Activated T-cell treated with anti-CD3 and anti-CD28 coated beads for 1 hour (primary cell): ENCODE measurements at places on chromosomes 3 and 15.

GRCh38 chr3:38000242-38000916 is 9.8 kb downstream of the VILL start:
- DNase-seq: no peak

GRCh38 chr3:52792961-52793695 is 1.5 kb upstream of the ITIH3 start:
- DNase-seq: no peak

DNA sequence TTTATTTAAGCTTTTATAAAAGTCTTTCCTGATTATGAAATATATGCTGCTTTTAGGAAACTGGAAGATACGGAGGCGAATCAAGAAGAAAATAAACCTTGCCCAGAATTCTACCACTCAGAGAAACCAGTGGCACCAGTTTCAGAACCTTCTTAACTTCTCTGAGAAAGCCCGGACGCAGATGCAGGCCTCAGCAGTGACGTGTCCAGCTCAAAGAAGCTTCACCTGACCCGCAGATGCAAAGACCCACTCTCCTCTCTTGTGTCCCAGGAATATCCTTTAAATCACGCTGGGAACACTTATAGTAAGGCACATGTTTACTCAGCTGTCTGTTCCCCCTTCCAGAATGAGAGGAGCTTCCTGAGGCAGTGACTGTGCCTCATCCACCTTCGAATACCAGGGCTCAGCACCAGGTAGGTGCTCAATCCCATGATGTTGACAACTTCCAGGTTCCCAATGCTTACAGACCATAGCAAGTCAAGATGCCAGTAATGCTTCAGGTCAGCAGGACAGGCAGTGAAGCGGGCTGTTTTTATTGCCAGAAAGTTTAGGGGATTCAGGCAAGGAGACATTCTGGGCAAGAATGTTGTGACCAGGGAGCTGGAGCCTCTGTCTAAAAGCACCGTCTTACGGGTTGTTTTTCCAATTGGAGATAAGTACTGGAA is 39.9 kb upstream of the LDHAL6B start:
- DNase-seq: no peak

- no peak for DNase-seq
Measured at GRCh38 chr15:78689626-78690025, 48.6 kb upstream of the CHRNB4 start.

- no peak for DNase-seq
Measured at GRCh38 chr3:62057339-62058047, 315.9 kb downstream of the FEZF2 start.

DNA sequence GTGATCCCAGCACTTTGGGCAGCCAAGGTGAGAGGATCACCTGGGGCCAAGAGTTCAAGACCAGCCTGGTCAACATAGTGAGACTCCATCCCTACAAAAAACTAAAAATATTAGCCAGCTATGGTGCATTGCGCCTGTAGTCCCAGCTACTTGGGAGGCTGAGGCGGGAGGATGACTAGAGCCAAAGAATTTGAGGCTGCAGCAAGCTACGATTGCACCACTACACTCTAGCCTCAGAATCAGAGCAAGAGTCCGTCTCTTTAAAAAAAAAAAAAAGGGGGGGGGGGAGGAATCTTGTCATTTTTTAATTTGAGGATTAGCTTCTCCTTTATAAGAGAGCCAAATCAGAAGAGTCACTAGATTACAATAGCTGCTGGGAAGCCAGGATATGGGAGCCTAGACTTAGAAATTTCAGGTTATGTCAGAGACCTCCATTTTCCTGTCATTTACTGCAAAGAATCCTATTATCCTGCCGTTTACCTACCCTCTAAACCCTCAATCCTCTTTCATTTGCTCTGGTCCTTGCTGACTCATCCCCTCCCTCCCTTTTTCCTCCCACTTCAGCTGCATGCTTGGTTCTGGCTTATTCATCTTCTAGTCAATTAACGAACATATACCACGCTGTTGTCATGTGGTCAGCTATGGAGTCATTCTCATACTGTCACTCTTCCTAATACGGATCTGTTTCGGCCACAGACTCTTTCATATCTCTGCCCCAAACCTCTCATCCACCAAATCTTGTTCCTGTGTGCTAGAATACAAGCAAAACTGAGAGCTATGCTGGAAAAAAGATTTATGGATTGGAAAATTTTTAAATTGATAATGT is 83.8 kb upstream of the PPIB start:
- DNase-seq: no peak

GRCh38 chr3:55164191-55164590 is 236.3 kb upstream of the LRTM1 start:
- DNase-seq: no peak

DNA sequence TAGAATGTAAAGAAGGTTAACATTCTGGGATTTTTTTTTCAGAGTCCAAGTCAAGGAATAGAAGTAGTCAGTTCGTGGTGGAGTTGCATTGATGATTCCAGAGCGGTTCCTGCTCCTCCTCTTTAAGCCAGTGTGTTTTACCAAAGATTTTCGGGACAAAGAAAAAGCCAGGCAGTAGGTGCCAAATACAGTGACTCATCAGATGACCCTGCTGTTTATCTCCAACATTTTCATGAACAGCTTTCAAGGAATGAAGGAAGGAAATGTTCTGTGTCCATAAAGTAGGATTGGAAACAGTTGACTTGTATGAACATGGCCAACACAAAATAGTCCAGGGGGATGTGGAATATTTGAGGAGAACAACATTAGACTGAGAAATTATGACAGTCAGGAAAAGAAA is 142.4 kb upstream of the TMC3 start:
- DNase-seq: no peak

DNA sequence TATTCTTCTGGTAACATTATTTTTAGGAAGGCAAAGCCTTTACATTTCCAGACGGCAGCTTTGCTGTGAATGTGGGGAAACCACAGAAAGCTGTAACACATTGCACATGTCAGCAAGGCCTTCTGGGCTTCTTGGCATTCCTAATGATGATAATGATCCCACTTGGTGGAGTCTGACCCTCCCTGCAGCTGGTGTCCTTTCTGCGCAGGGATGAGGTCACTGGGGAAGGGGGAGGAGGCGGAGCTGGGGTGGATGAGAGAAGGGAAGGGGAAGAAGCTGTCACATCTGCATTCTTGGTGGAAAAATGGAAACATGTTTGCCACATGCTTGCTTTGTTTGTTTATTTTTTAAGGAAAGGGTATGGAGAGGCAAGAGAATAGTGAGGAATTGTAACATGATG is 68.6 kb downstream of the FILIP1L start:
- DNase-seq: no peak

DNA sequence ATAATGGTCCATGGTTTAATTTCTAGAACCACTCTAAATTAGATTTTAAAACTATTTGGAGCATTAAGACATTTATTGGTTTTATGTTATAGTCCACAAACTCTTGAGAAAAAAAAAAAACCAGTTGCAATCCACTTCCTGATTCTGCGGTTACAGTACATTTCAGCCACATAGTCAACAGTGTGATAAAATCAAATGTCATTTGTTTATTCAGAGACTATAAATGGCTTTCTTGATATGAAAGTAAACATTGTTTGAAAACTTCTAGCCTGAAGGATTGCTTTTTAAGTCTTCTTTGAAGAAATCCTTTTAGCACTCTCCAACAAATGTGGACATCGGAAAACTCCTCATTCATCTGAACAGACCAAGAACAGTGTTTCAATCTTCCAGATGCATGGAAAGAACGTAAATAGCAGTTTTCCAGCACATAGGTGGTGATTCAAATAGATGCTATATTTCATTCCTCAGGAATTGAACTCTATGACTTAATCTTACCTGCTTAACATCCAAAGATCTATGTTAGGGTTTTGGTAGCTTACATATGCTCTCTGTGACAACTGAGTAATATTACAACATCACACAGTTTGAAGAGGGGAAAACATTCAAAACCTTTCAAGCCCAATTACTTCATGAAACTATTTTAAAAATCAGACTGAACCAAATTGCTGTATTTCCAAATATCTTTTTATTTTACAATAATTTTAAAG is 87.8 kb upstream of the UBE2E2 start:
- no peak for DNase-seq

DNA sequence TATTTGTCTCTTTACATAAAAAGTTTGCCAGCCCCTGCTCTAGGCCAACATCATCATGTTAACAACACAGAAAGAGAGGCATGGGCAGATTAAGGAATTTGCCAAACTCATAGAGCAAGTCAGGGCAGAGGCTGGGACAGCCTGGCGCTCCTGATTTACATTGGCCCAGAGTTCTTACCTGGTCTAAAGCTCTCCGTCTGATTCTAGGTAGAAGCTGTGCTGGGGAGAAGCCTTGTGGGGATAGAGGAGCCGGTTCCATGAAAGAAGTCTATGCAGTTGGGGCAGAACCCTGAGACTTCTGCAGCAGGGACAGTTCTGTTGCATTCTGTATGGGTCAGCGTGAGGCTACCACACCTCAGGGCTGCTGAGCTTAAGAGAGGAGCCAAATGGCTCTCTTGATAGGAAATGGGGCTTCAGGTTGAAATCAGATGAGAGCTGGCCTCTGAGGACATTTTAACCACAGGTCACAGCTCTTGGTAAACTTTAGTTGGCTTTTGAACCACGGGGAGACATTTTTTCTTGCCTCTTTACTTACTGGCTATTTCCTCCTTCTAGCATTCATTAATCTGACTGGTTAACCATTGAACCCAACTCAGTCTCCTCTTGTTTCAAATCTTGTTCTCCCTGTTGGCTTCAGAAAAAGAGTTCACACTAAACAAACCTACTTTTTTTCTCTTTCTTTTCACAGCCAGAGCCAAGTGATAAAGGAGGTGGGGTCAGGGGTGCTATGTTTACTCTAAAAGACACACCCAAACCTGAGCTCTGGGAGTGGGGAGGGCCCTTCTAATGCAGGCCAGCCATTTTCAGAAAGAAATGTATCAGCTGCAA is 250.7 kb downstream of the OPA1 start:
- DNase-seq: no peak

- no peak for DNase-seq
Measured at GRCh38 chr15:63238796-63239195, 38.6 kb upstream of the APH1B start.

DNA sequence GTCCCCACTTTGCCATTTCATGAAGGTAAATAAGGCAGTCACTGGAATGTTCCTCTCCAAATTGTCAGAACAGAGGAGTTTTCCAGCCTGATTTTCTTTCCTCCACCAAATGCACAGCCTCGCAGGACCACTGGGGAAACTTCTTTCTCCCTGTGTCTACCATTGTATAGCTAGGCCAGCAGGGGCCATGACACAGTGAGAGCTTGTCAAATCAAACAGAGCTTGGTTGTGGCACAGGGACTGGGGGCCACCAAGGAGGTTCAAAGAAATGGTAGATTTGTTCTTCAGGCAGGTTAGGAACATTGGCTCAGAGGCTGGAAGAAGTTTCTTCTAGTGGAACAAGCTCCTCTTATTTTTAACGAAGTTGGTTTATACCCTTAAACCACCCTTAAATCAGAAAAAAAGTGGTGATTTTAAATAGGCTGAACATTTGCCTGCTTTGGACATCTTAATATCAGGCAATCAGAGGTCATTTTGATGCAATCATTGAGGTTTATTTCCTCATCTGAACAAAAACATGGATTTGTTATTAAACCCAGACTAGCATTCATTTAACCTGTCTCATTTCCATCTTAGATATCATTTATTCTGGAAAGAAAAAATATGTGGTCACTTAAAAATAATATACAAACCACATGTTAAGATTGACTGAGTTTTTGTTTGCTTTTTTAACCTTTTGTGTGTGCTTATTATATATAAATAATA is 105.6 kb downstream of the GTPBP8 start:
- DNase-seq: no peak

DNA sequence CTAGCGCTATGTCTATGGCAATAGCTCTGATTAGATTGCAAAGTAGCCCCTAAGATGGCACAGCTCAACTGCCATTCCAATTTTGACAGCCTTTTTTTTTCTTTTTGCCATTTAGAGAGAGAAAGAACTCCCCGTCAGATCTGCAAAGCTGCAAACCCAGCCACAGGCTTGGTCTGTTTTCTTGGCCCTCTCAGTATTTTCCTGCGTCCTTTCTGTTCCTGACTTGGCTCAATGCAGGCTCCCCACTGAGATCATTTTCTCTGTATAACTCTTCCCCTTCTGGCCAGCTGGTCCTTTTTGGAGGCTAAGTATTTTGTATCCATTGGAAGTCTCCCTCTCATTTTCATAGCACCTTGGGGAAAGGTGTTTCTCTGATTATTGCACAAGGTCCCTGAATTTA is 386.7 kb downstream of the UNC13C start:
- no peak for DNase-seq

DNA sequence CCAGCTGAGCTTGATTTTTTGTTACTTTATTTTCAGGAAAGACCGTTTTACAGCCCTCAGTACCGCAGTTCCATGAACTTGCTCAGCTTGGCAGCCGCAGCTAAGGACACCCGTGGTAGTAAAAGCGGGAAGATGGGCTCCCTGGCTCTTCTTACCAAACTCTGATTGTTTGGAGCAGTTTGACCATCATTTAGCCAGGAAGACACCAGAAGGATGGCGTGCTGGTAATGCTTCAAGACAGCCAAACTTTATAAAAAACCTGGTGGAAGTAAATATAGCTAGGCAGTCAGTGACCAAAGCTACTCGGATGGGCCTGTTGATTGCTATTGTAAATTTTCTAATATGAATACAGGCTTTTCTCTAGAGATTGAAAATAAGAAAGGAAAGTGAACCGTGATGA is 28.9 kb downstream of the POLR2M start:
- no peak for DNase-seq

DNA sequence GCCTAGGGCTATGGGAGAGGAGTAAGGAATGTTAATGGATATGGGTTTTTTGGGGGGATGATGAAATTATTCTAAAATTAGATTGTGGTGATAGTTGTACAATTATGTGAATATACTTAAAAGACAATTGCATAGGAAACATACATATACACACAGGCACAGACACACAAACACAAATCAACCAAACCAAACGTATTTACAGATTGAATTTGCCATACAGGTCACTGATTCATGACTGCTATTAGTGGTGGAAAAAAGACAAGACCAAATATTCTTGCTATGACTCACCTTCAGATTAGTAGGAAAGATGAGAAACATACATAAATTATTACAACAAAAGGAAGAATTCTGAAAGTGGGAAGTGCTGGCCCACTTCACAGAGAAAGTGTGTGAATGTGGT is 85.3 kb downstream of the C3orf38 start:
- DNase-seq: no peak

DNA sequence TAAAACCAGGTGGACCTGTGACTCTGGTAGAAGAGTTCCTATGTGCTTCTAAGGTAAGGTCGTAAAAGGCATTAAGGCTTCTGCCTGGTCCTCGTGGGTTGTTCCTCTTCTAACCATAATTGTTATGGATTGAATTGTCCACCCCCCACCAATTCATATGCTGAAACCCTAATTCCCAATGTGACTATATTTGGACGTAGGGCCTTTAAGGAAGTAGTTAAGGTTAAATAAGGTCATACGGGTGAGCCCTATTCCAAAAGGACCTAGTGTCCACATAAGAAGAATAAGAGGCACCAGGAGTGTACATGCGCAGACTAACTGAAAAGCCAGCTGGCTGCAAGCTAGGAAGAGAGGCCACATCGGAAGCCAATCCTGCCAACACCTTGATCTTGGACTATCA is 1.9 kb downstream of the ADPGK start:
- no peak for DNase-seq
